ENCODE measurements at places on chromosomes 11 and 22.

DNA sequence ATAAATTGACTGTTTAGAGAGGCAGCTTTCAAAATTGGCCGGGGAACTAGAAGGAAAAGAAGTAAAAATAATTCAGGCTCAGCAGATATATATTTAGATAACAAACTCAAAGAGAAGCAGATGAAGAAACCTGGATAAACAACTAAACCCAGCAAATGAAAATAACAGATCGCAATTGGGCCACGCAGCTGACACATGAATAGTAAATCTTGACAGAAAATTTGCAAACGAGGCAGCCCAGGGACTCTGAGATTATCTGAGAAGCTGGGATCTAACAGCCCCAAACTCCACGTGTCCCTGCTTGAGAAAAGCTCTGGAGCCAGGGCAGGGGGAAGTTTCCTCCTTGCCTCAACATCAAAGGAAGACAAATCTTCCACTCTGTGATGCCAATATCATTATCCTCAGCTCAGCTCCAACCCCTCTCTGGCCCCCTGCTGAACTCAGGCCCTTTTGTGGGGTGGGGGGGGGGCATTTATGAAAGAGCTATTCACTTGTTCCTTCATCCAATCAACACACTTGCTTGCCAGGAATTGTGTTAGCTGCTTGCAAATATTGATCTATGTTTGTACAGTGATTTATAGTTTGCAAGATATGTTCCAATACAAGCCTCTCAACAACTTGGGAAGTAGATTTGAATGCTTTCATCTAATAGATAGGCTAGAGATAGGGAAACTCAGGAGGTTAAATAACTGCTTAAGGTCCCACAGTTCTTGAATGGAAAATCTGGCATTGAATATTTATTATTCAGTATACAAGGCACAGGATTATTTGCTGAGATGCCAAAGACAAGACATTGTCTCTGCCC, 72.5 kb upstream of the C11orf87 start:
- DNase-seq, result no peak

GRCh38 chr22:26777156-26777801, 119.9 kb downstream of the MIAT start:
- no peak for DNase-seq

- DNase-seq, result no peak
Observed at GRCh38 chr22:37151401-37151800, 1.7 kb upstream of the IL2RB start.

DNA sequence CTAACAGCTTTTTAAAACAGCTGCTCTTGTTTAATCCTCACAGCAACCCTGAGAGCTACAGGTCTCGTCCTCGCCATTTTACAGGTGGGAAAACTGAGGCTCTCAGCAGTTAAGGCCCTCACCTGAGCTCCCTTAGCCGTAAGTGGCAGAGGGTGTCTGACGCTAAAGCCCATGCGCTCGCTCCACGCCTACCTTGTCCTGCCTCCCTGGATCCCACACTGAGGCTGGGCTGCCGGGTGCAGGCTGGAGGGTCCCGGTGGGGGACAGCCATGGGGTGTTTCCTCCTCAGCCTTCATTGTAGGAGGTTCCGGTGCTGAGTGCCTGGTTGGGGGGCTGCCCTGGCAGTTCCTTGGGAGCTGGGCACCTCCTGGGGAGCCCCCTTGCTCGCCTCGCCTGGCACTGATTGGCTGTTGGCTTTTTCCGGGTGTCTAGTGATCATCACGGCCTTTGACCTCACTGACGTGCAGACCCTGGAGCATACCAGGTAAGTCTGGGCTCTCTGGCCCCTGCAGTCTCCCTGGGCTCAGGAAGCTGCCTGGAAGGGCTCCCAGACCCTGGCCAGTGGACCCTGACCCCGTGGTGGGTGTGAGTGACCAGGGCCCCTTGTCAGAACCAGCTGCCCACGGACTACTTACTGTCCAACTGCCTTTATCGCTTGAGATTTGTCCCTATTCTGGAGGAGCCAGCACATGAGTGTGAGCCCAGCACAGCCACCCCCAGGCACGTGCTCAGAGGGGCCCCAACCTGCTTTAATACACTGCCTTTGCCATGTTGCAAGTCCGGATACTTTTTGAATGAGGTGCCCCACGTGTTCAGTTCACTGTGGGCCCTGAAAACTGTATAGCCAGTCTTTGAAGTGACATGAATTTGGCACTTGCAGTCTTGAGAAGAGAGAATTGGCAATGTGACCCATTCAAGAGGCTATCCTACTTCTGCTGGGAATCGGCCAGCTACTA, 12.6 kb downstream of the RAB36 start:
- no peak for DNase-seq

DNA sequence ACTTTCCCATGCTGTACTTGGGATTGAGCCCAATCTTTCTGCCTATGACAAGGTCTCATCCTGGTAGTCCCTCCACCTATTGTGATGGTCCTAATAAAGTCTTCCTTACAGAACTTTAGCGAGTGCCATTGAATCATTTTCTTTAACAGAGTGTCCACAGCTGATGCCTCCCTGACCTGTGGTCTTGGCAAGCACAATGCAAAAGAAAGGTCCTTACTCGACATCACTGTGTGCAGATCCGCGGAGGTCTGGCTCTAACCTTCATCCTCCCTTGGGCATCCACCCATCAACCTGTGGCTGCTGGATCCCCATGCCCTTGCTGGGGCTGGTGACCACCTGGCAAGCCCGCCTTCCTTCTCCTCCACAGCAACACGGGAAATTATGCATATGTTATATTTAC, 1203.9 kb downstream of the TBC1D22A start:
- no peak for DNase-seq

DNA sequence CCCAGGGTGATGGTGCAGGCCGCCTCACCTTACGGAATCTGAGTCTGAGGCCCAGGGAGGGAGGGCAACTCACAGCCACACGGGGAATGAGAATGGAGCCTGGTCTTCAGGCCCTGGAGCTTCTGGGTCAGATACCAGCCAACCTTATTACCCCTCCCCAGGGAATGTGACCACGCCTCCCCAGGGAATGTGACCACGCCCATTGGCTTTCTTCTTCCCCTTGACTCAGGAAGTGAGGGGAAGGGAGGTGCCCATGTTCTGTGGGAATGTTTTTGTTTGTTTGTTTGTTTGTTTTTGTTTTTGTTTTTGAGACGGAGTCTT, 57.5 kb upstream of the RBFOX2 start:
- DNase-seq, result no peak

DNA sequence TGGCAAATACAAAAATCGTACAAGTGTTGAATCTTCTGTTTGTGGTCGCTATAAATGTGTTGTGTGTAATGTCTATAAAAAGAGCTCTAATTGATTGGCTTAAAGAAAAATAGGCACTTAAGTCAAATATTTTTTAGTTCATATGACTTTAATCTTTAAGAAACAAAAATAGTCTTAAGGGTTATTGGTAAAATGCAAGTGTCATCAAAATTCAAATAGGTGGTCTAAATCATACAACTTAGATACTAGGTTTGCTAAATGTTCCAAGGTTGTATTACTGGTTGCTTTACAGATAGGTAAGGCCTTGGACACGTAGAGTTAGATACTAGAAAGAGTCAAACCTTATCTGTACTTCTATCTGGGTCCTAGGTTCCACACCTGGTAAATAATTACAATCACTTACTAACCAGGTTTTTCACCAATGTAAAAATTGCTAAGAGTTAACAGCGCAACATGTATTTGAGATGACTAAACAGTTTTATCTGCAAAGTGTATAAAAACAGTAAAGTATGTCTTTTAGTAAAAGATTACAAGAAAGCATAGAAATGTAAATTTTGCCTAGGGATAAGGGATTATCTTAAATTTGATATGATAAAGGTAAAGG, 91.1 kb upstream of the GNAZ start:
- DNase-seq, result no peak

- no peak for DNase-seq
Observed at GRCh38 chr22:35470903-35471321, 69.7 kb upstream of the RASD2 start.

DNA sequence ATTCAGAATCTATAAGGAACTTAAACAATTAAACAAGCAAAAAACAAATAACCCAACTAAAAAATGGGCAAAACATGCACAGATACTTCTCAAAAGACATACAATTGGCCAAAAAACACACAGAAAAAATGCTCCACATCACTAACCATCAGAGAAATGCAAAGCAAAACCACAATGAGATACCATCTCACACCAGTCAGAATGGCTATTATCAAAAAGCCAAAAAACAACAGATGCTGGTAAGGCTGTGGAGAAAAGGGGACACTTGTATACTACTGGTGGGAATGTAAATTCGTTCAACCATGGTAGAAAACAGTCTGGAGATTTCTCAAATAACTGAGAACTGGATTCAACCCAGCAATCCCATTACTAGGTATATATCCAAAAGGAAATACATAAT, 24.8 kb downstream of the ENTHD1 start:
- DNase-seq, result no peak

- DNase-seq, result no peak
Observed at GRCh38 chr11:106468086-106468485, 390.6 kb downstream of the AASDHPPT start.

DNA sequence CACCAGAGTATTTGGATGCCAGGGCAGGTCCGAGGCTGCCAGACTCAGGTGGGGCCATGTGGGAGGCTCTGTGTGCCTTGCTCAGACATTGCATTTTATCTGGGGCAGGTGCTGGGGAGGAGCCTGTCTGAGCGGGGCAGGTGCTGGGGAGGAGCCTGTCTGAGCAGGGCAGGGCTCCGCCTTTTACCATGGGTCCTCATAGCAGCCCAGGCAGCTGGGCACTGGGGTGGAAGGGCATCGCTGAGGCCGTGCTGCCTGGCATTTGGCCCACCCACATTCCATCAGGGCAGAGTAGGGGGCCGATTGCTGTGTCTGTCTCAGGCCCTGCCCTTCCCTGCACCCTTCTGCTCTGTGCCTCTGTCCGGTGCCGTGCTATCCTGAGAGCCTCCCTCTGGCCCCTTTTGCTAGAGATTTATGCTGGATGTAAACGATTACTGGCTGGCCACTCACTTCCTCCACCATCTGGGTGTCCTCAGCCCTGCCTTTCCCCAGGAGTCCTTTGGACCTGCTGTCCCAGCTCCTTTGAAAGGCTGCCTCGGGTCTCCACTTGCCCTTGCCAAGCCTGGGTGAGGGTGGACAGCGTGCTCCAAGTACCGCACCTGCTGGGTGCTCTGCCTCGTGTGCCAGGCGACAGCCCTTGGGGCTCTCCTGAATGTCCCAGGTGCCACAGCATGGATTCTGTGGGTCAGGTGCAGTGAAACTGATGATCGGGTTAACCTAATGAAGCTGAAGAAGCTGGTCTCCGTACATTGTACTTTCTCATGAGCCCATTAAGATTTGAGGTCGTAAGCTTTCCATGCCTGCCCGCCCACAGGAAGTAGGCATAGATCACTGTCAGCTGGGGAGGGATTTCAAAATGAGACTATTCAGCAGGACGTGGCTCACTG, 281.6 kb downstream of the TBC1D22A start:
- no peak for DNase-seq

GRCh38 chr11:47994417-47994816, 14.1 kb downstream of the PTPRJ start:
- DNase-seq, result no peak

GRCh38 chr11:5603326-5603725, 6.9 kb downstream of the TRIM6 start:
- no peak for DNase-seq

DNA sequence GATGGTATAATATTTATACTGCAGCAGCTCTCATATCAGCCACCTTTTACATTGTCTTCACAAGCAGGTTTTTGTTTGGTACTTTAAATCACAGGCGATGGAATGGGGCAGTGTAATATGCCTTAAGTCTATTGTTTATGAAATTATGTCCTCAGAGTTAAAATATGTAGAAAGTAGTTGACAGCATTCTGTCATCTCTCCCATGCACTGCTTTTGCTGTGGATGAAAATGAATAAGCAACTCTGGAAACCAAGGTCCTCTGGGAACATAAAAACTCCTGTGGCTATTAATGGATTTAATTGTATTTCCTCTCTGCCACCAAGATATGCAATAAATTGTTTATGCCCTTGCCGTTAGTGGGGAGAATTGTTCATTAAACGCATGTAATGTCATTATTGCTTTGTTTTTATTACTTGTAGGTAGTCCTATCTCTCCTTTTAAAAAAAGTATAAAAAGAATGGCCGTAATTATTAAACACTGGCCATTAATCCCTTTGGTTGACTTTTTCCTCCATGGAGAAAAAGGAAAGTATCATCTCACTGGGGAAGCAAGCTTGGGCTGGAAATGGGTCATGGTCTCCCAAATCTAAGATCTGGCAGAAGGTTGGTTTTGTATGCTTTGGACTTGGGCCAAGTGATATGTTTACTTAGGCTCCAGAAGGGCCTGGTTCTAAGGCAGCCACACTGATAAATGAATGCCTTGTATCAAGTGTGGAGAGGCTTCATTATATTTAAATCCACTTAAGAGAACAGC, 13.1 kb downstream of the PACS1 start:
- DNase-seq, result no peak

GRCh38 chr11:1233351-1234053, 10.6 kb downstream of the MUC5B start:
- DNase-seq, result no peak

DNA sequence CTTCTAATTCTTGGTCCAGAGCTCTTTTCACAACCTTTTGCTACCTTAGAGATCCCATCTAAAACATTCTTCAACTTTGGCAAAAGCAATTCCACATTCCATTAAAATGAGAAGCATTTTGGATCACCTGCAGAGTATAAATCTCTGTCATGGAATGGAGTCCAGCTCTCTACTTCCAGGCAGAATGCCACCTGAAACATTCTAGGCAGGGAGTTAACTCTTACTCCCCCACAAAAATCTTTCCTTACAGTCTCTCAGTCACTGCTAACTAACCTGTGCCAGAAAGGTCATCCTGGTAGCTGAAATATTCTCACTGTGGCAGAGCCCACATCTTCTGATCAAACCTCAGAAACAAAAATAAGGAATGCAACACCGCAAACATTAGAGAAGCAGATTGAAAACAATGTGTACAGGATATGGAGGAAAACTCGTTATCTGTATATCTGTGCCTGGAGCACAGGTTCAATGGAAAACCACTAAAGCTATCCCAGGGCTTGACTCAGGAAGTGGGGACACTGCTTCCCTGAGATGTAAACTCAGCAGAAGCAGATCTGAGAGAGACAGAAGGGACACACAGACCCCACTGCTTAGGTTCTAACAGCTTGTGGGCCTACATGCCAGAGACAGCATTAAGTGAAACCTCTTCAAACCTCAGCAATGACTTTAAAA, 78.9 kb downstream of the KCNC1 start:
- DNase-seq, result no peak

- no peak for DNase-seq
Observed at GRCh38 chr11:86416494-86416893, 41.8 kb downstream of the CCDC81 start.

DNA sequence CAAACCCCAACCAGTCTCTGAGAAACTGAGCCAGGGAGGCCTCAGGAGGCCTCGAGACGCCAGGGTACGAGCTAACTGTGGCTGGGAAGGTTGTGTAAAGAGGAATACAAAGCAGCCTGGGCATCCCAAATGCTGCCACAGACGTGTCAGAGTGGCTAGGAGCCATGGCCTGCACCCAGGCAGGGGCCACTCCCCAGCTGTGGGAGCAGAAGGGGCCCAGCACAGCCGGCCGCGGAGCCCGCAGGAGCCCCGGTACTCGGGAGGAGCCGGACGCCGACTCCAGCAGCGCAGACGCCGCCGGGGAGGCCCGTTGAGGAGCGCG, 349.8 kb upstream of the B3GAT1 start:
- DNase-seq, result no peak

- DNase-seq, result no peak
Observed at GRCh38 chr11:705646-706438, at the start of gene EPS8L2. Gene EPS8L2 (plus strand): TSS chr11:706231. CDS start chr11:709408, 3,177 bp downstream.

All from mesothelial cell of epicardium (in vitro differentiated cells).